Activated naive CD8-positive, alpha-beta T cell treated with anti-CD3 and anti-CD28 coated beads for 36 hours (primary cell): ENCODE measurements at places on chromosomes 5 and 9. TPM values are rescaled to one million over a fixed set of nuclear protein-coding genes. Genes with fewer than 3 reads are reported as not detected.

GRCh38 chr9:129383561-129384490, 205.8 kb upstream of the IER5L start:
- H3K4me1 ChIP-seq, result peaks cover 20% of the 10 kb centered on the region
- DNase-seq, result peak; percentile 78
- H3K4me3 ChIP-seq, result peak overlapping the region; percentile 76
- H3K27ac ChIP-seq, result peak overlapping the region; percentile 85
- H3K27me3 ChIP-seq, result no peaks in the 10 kb centered on the region

Gene KCNN2
- not detected for total RNA-seq

DNA sequence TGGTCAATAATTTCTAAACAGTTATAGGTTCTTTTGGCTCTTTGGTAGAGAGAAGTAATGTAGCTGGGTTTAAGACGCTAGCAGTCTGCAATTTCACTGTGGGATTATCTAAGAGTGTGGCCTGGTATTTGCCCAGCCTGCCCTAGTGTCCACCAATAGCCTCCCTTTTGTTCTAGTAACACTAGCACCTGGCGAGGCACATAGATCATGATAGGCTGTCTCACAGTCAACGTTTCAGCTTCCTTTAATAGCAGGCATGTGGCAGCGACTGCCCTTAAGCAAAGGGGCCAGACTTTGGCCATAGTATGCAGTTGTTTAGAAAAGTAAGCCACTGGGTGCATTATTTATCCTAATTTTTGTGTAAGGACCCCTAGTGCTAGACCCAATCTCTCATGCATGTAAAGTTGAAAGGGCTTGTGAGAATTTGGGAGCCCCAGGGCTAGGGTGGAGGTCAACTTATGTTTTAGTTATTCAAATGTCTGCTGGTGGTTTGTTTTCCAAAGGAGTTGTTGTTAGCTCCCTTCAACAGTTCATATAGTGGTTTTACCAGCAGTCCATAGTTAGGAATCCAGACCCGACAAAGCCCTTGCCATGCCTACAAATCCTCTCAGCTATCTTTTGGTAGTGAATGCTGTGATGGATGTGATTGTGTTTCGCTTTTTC, 274.3 kb downstream of the HTR1A start:
- H3K36me3 ChIP-seq, result no peaks in the 10 kb centered on the region
- no peak overlapping the region for H3K27ac ChIP-seq
- no peaks in the 10 kb centered on the region for H3K27me3 ChIP-seq
- no peak overlapping the region for H3K4me3 ChIP-seq
- no peaks in the 10 kb centered on the region for H3K4me1 ChIP-seq

DNA sequence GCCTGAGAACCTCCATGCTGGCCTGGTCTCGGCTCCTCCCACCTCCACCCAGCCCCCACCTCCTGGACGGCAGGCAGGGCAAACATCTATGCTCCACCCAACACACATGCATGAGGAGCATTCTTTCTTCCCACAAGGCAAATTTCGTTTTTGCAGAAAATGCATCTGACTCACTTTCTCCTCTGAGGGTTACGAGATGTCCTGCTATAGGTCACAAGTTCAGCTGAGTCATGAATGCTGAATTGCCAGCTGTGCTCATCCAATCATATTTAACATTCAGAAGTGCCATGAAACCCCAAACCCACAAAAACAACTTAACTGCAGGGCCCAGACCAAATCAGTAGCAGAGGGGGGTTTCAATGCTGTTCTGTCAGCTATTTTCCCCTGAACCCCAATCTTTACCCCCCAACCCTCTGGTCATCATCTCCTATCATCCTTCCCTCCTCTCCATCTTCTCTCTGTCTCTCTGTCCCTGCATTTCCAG, 39.0 kb upstream of the OSMR start:
- no peak overlapping the region for H3K4me3 ChIP-seq
- H3K36me3 ChIP-seq, result no peaks in the 10 kb centered on the region
- DNase-seq, result no peak

- no peak overlapping the region for H3K4me3 ChIP-seq
- H3K4me1 ChIP-seq, result peaks cover 3% of the 10 kb centered on the region
- no peak overlapping the region for H3K27ac ChIP-seq
Measured at GRCh38 chr5:143205883-143206195, 197.6 kb downstream of the NR3C1 start.

DNA sequence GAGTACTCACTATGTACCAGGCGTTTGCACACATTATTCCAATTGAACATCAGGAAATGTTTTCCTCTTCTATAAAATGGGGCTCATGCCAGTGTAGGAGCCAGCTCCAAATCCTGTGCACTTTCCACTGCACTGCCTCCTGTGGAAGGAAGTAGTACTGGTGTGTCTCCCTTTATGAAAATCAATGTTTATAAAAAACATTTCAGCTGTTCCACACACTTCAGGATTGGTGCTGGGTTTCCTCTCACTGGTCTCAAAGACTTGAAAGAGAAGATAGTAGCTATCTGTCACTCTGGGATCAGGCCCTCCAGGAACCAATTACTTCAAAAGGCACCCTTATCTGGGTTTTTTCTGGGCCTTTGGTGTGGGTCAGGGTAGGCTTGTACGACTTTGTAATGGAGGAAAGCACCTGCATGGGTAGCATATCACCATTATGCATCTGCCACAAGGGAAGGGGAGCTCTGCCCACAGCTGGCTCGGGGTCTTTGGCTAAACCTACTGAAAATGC, 32.5 kb downstream of the RAB14 start:
- peaks cover 45% of the 10 kb centered on the region for H3K36me3 ChIP-seq
- no peak for DNase-seq
- H3K4me3 ChIP-seq, result no peak overlapping the region
- H3K27ac ChIP-seq, result peak overlapping the region; percentile 66
- peaks cover 18% of the 10 kb centered on the region for H3K4me1 ChIP-seq

DNA sequence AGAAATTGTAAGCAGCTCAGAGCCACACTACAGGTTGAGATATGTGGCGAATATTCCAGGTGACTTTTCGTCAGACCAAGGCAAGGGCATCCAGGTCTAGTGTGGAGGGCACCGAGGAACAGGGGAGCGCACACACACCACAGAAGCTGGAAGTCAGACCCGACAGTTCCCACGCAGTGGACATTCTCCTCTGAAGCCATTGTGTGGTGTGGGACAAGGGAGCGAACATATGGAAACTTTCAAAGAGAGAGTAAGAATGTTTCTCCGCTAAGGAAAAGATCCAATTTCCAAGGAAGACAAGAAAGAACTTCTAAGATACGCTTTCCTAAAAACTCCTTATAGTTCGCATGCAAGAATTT, 141.4 kb upstream of the OTULINL start:
- peaks cover 26% of the 10 kb centered on the region for H3K4me1 ChIP-seq
- H3K27me3 ChIP-seq, result no peaks in the 10 kb centered on the region
- no peak for DNase-seq
- no peak overlapping the region for H3K4me3 ChIP-seq
- H3K27ac ChIP-seq, result no peak overlapping the region
- H3K36me3 ChIP-seq, result peaks cover 7% of the 10 kb centered on the region

Gene GABRB2
- total RNA-seq, result not detected

- H3K4me1 ChIP-seq, result peaks cover 19% of the 10 kb centered on the region
- H3K27me3 ChIP-seq, result peaks cover 17% of the 10 kb centered on the region
- peak overlapping the region; percentile 95 for H3K27ac ChIP-seq
- peaks cover 3% of the 10 kb centered on the region for H3K36me3 ChIP-seq
- peak; percentile 53 for DNase-seq
- H3K4me3 ChIP-seq, result peak overlapping the region; percentile 99
Measured at GRCh38 chr5:90529939-90530677, 724 bp upstream of the LYSMD3 start.
